ENCODE measurements at places on chromosomes 3 and 15.

DNA sequence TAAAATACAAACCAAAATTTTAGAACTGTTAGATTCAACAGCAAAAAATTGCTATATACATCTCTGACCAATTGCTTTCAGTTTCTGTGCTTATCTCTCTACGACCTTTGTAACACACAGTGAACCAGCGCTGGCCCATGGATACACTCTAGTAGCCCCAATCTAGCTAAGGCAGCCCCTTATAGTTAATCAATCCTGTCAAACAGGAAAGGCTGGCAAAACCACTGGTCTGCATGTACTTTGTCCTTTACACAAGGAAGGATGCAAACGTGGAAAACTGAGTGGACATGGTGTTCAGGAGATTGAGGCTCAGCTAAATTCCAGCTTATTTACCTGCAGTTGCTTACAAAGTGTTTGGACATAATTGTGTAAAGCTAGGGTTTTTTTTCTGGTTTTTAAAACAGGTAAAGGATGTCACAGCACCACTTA lies 25.9 kb downstream of the ADGRG7 start:
- peak; percentile 9 for DNase-seq

- peak; percentile 34 for DNase-seq
These were observed 22.2 kb upstream of the GOLIM4 start for GRCh38 chr3:168117853-168118313.

GRCh38 chr3:160739079-160739478 lies 17.0 kb upstream of the PPM1L start:
- no peak for DNase-seq

DNA sequence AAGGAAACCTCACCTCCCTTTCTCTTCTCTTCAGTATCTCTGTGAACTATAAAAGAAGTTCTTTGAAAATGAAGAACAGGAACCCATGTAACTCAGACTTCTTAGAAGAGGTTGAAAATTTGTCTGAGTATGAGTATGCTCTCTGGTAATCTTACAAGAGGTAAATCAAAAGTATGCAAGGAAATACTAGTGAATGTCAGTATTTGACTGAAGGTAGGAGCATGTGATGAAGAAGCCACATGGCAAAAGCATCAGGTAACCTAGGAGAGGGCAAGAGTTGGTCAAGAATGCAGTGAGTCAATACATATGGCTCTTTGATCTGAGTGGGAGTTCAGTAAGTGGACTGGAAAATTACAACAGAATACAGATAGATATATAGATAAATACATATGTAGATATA lies 133.0 kb upstream of the NECTIN3 start:
- DNase-seq: no peak

- no peak for DNase-seq
These were observed 130.9 kb downstream of the ATP10A start for GRCh38 chr15:25732191-25732590.

GRCh38 chr3:23656199-23656598 lies 149.6 kb upstream of the UBE2E1 start:
- DNase-seq: no peak

GRCh38 chr3:39809181-39809994 lies at the start of gene MYRIP:
Gene MYRIP, plus strand, starts transcription at chr3:39809609. Its CDS starts 91,208 bp downstream, at chr3:39900817.
- peak; percentile 75 for DNase-seq

GRCh38 chr15:38144921-38145320 lies 107.7 kb upstream of the SPRED1 start:
- no peak for DNase-seq

- DNase-seq: no peak
These were observed 226.0 kb upstream of the TPM1 start for GRCh38 chr15:62816342-62817069.

- no peak for DNase-seq
These were observed 314.9 kb downstream of the SLC9A9 start for GRCh38 chr3:143533391-143533790.

- no peak for DNase-seq
These were observed 48.0 kb downstream of the SLC15A2 start for GRCh38 chr3:121942116-121942786.

- DNase-seq: no peak
These were observed 20.1 kb upstream of the GSK3B start for GRCh38 chr3:120114376-120114775.

DNA sequence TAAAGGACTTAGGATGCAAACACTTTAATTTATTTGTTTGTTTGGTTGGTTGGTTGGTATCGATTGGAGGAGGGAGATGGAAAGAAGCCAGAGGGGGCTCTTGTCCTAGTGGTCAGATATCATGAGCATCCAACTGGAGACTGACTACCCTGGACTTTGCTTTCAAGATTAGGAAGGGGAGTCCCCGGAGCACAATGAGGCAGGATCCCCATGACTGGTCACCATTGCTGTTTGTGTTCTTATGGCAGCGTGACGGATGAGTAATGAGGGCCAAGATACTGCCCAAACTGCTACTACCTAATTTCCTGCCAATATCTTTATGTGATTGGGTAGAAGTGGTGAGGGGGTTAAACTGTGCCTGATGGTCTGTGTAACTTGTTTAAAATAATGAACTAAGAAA lies 354.6 kb upstream of the ROPN1 start:
- no peak for DNase-seq
